ENCODE measurements at places on chromosomes 7 and 10.

- no peak for DNase-seq
Measured at GRCh38 chr10:6796231-6796630, 216.2 kb upstream of the PRKCQ start.

GRCh38 chr7:99080679-99081078, 63.2 kb downstream of the SMURF1 start:
- DNase-seq: no peak

GRCh38 chr10:111833251-111833650, 350.3 kb downstream of the GPAM start:
- DNase-seq: no peak

GRCh38 chr7:7920481-7920880, 48.1 kb upstream of the GLCCI1 start:
- DNase-seq: no peak

DNA sequence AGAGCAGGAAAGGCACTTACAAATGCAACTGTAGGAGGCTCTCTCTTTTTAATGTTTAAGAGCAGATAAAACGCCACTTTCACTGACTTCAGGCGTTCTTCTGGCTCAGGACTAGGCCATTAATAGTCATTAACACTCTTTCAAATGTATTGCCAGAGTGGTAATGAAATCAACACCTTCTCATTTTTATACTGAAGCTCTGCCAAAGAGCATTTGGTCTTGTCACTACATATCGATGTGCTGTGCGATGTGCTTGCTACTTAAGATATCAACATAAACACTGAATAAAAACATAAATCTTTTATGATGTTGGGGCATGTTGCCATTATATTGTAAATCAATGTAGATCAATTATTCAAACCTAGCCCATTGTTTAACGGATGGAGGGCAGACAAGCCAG, 634.7 kb downstream of the ARL4A start:
- DNase-seq: no peak

- no peak for DNase-seq
Measured at GRCh38 chr10:100829097-100829870, 83.5 kb upstream of the SLF2 start.

DNA sequence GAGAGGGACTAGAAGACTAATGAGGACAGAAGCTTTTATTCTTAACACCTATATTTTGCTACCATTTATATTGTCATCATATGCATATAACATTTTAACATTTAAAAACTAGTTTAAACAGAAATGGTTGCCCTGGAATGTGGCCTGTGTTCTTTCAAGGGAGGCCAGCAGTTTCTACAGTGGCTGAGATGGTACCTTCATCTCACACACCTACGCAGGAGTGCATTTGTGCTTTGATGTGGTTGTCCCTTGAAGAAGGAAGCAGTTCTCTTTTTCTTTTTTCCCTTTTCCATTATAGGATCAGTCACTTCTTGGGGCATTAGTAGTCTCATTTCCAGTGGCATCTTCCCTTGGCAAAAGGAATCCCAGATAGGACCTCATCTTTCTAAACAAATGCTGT, 38.9 kb downstream of the KIAA1217 start:
- DNase-seq: no peak

DNA sequence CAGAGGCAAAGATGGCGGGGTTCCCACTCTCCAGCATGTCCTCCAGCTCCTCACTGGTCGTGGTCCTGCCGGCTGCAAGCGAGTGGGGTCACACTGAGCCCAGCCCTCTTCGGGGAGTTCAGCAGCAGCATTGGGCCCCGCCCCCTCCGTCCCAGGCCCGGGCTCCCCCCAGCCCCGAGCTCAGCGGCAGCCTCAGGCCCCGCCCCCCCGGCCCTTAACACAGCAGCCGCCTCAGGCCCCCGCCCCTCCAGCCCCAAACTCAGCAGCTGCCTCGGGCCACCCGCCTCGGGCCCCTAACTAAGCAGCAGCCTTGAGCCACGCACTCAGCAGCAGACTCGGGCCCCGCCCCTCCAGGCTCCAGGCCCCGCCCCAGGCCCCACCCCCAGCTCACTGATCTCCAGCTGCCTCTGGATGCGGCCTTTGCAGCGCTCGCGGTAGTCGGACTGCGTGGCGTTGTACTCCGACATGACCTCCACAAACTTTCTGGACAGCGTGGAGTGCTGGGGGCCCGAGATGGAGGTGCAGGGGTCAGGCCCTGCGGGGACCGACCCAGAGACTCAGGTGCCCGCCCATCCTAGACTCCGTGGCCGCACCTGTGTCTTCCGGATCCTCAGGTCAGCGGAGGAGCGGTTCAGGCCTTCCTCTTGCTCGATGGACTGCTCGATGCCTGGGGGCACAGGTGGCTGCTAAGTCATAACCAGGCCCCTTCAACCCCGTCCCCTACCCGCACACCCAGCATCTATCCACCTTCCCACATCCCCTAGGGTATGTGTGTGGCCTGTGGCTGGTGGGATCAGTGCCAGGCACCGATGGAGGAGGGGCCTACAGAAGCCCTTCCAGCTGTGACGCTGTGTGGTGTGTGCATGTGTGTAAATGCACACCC, 15.5 kb downstream of the STX1A start:
- DNase-seq: no peak

GRCh38 chr10:80260295-80261243, 28.9 kb downstream of the MAT1A start:
- DNase-seq: no peak

DNA sequence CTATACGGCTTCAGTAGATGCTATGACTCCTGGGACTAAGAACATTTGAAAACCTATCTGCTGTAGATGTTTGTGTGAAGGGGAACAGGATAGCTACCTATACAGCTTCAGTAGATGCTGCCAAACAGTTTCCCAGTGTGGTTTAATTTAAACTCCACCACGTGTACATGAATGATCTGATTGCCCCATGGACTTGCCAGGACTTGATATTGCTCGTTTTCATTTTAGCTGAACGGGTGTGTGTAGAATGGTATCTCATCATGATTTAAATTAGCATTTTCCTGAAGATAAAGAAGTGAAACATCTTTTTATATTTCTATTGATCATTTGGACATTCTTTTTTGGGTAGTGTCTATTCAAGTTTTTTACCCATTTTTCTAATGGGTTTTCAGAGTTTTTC, 77.8 kb upstream of the PIP4K2A start:
- no peak for DNase-seq

GRCh38 chr10:95350830-95351228, 60.0 kb upstream of the PDLIM1 start:
- DNase-seq: no peak

GRCh38 chr7:148045521-148045920, 545.0 kb upstream of the C7orf33 start:
- DNase-seq: no peak

DNA sequence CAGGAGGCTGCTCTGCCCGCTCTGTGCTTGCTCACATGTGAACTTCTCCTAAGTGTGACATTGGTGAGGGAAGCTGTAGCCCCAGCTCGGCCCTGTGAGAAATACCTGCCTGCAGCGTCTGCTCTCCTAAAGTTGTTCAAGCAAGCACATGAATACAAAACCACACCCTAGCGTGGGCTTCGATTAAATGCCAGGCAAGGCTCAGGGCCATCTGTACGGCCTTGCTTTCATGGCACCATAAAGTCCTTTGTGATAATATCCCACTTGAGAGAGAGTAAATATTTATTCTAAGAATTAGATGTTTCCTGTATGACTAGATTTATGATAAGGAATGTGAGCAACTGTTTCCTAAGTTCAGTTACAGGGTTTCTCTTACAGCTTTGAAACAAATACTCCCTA, 262.8 kb upstream of the KLF14 start:
- DNase-seq: no peak

GRCh38 chr10:114261076-114261475, 22.0 kb downstream of the VWA2 start:
- DNase-seq: no peak

DNA sequence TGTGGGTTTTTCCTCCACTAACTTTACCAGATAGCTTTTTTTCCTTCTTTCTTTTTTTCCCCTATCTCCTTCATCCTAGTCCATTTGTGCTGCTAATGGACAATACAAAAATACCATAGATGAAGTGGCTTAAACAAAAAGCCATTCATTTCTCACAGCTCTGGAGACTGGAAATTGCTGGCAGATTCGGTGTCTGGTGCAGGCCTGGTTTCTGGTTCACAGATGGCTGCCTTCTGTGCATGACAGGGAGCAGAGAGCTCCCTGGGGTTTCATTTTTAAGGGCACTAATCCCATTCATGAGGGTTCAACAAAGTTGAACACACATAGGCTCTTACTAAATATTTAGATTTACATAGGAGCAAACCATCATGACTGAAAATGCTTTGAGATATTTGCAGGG, 467.4 kb downstream of the TYW1 start:
- no peak for DNase-seq

DNA sequence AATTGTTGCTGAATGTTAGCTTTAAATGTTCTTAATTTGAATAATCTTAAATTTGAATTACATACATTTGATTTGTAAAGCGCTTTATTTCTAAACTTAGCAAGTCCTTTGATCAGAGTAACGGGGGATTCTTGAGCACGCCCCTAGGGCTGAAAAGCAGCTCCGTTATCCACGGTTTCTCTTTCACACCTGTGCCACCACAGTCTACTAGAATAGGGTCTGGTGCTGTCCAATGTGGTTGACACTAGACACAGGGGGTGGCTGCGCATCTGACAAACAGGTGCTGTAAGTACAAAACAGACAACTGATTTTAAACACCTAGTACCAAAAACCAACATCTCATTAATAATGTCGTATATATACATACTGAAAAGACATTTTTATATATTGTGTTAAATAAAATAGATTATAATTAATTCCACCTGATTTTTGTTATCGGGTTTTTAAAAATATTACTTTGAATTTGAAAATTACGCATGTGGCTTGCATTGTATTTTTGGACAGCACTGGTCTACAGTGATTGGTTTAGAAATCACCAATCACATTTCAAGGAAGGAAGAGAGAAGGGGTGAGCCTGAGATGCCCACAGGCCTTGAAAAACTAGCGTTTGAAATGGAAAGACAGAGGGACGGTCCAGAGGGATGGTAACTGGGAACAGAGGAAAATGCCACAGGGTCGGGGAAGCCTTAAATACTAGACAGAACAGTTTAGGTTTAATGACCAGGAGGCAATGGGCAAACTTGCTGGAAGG, 7.3 kb downstream of the SEPHS1 start:
- DNase-seq: no peak

- no peak for DNase-seq
Measured at GRCh38 chr10:9137368-9137767, 1082.9 kb downstream of the GATA3 start.

DNA sequence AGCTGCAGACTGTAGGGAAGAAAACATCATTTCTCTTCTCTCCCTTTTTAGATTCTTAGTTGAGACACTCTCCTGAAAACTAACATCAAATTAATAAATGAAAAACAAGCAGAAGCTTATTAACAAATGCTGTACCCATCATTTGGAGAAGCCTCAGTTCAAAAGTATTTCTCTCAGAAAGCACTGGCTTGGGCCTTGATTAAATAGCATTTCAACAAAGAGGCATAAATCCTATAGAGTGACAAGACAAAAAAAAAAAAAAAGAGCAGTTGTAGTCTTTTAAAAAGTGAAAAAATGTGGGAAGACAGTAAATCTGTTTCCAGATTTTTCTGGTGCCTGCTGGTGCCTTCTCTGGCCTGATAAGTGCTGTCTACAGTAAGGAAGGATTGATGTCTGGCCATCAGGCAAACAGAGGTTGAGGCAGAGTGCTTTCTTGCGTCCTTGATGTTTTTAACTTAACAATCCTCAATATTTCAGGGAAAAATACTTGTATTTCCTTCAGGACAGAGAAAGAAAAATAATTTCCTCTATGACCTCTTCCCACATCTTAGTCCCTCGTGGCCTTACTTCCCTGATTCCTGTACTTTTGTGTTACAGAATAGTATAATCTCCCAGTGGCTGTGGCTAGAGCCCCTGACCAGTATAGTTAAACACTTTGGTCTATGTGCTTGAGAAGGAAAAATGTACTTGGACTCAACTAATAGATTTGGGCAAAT, 300.5 kb downstream of the HGF start:
- no peak for DNase-seq

GRCh38 chr10:6763423-6763822, 183.3 kb upstream of the PRKCQ start:
- DNase-seq: no peak

- no peak for DNase-seq
Measured at GRCh38 chr10:35819736-35820135, 177.6 kb upstream of the FZD8 start.

DNA sequence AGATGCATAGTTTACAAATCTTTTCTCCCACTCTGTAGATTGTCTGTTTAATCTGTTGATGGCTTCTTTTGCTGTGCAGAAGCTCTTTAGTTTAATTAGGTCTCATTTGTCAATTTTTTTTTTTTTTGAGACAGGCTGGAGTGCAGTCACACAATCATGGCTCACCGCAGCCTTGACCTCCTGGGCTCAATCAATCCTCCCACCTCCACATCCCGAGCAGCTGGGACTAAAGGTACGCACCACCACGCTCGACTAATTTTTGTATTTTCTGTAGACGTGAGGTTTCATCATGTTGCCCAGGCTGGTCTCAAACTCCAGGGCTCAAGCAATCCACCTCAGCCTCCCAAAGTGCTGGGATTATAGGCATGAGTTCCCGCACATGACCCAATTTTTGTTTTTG, 1655.8 kb downstream of the REEP3 start:
- DNase-seq: no peak

All from stimulated activated CD4-positive, alpha-beta T cell treated with anti-CD3 and anti-CD28 coated beads, Interleukin-12 subunit alpha, Interleukin-12 subunit beta, amount 100 ng/mL, for 24 hours (primary cell).